ENCODE measurements at places on chromosomes 4 and X.

DNA sequence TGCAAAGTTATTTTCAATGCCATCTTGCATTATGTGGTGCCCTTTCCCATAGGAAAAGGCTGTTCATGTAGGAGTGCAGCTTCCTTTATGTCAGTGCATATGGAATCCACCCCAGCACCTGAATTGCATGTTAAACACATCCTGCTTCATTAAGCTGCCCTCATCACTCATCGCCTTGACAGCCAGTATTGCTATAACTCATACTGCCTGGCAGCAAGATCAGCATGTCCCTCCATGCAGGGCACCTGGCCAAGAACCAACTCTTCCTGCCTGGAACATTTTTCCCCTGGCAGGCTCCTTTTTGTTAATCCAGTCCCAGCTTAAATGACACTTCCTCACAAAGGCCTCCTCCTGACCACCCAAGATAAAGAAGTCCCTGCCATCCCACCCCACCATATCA, 23.5 kb upstream of the CA5B start:
- no peak for DNase-seq

DNA sequence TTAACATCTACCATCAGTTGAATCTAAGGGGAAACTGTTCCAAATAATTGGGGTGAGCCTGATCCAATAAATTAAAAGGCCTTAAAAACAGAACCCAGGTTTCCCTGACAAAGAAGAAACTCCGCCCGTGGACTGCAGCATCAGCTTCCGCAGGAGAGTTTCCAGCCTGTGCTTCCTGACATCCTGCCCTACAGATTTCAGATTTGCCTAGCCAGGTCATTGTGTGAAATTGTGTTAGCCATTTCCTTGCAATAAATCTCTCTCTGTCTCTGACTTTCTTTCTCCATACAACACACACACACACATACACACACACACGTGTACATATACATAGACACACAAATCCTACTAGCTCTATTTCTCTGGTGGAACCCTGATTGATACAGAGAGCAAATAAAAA, 48.3 kb upstream of the LCORL start:
- DNase-seq = no peak

- DNase-seq = no peak
These were observed 44.9 kb upstream of the SLC2A9 start for GRCh38 chr4:10066206-10066605.

GRCh38 chrX:131703646-131704045, 159.8 kb downstream of the OR13H1 start:
- DNase-seq = no peak

GRCh38 chr4:31114816-31115215, 394.6 kb downstream of the PCDH7 start:
- DNase-seq = no peak

DNA sequence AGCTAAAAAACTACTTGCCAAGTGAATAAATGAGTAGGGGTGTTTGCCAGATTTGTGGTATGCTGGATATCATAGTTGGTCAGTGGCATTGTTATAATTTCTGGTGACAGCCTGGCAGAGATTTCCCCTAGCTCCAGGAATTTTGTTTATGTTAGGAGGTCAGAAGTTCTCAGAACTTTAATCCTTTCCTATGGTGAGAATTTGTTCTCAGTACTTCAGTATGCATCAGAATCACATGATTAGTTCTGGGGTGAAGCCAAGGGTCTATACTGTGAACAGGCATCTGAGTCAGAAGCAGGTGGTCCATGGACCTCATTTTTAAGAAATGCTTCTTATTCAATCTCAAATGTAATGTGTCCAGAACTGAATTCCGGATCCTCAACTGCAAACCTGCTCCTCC, 10.5 kb downstream of the RASSF6 start:
- DNase-seq = peak; percentile 36

GRCh38 chr4:31601793-31602192, 881.6 kb downstream of the PCDH7 start:
- DNase-seq = no peak

DNA sequence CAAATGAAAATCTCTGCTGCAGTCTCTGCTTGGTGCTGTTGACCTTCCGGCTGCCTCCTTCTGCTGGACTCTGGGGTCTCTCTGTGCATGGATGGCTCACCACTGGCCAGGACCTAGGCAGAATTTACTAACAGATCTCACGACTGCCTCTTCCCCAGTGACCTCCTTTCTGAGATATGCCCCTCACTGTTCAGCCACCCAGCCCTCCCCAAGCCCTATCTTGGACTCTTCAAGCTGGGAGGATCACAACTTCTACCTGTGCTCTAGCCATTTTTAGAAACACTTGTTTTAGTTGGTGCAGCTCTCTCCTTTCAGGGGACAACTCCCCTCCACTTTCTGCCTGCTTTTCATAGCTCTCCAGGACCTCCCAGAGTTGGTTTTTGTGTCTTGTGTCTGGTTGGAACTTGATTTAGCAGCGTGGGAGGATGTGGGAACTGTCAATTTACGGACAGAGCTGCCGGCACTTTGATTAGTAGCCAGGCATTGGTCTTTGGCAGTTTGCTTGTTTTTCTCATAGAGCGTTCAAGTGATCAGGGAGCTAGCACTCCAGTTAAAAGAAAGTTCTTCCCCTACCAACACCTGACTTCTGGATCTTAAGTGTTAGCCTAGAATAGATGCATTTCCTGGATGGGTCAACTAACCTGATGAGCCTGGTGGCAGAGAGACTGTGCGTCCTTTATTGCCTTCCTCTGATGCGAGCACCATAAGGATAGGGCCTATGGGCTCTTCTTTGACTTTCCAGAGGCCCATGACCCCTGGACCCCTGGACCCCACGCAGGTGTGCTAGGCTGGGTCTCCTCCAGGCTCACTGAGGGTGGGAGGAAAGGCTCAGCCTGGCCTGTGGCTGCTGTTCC, 6.5 kb downstream of the RGS12 start:
- DNase-seq = no peak

DNA sequence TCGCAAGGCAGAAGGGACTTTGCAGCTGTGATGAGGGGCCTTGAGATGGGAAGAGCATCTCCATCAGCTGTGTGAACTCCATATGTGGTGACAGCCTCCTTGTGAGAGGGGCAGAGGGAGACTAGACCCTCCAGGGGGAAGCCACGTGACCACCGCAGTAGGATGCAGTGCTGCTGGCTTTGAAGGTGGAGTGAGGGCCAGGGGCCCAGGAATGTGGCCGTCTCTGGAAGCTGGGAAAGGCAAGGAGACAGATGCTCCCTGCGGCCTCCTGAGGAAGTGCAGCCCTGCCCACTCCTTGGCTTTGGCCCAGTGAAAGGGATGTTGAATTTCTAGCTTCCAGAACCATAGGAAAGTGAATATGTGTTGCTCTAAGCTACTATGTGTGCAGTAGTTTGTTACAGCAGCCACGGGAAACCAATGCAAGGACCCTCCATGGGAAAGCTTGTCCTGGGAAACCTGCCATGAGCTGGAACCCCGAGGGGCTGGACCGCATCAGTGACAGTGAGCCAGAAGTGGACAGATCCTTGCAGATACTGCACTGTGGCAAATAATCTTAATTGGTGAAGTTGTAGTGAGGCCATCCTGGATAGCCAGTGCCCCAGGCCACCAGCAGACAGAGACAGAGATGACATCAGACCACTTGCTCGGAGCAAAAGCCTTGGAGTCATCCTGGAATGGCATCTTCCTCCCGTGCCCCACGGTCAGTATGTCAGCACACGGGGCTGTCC, 35.4 kb upstream of the SORCS2 start:
- peak; percentile 86 for DNase-seq

GRCh38 chrX:46757052-46757451, 1.9 kb downstream of the SLC9A7 start:
- DNase-seq = no peak

GRCh38 chr4:30950737-30951136, 230.6 kb downstream of the PCDH7 start:
- DNase-seq = no peak

GRCh38 chr4:185287031-185287430, 77.6 kb downstream of the SNX25 start:
- DNase-seq = no peak

DNA sequence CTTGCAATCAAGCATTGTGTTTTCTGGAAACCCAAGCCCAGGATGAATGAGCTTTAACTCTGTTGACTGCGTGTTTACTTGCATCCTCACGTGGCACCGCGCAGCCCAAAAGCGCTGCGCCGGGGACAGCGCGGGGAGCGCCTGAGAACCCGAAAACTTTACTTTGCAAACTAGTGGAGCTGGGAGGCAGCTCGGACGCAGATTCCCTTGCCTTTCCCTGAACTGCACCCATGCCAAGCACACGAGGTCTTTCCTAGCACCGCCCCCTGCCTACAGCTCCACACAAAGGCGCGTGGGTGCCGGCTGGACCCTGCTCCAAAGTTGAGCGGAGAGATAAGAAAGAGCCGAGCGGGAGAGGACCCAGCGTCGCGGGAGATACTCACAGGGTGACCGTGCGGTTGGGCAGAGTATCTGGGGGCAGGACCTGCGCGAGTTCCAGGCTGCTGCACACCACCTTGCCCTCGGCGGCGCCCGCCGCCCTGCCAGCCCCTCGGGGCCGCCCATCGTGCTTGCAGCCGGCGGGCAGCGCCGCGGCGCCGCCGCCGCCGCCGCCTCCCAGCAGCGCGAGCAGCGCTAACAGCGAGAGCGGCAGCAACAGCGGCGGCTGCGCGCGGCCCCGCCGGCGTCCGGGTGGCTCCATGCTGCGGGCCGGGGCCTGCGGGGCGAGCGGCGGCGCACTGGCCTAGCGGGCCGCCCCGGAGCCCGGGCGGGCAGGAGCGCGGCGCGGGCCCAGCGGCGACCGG, 550 bp downstream of the ADGRA3 start:
- peak; percentile 92 for DNase-seq

DNA sequence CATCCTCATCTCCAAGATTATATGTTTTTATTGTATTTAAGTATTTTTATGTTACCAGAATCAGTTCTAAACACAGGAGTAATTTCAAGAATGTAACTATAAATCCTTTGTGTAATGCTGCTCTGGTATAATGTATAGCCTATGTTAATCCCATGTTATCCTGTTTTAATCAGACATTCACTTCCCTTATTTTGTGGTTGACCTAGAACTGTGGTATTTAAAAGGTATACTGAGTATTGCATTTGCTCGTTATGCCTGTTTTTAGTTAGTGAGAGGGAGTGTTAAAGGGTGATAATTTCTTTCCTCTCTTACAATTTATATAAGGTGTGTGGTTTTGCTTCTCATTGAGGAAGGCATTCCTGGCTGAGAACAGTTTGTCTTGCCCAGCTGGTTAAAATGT, 26.2 kb downstream of the MTM1 start:
- DNase-seq = no peak

- DNase-seq = no peak
These were observed 25.2 kb downstream of the PPP2R3B start for GRCh38 chrX:361231-362145.

DNA sequence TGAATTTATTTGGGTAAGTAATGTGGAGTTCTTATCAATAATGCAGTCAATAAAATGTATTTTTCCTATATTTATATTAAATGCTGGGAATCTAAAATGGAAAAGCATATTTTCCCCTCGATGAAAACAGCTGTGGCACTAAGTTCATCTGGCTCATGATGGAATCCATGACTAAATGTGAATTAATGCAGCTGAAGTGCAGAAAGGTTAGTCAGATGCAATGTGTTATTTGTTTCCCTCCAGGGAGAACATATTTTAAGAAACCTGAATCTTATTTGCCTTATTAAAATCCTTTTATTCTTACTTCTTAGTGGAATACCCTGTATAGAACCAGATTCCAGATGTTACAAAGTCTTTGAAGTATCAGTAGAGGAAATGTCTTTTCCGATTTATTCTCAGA, 247.9 kb downstream of the ARHGAP24 start:
- DNase-seq = no peak

GRCh38 chrX:134821901-134822300, 163.6 kb upstream of the PLAC1 start:
- no peak for DNase-seq

DNA sequence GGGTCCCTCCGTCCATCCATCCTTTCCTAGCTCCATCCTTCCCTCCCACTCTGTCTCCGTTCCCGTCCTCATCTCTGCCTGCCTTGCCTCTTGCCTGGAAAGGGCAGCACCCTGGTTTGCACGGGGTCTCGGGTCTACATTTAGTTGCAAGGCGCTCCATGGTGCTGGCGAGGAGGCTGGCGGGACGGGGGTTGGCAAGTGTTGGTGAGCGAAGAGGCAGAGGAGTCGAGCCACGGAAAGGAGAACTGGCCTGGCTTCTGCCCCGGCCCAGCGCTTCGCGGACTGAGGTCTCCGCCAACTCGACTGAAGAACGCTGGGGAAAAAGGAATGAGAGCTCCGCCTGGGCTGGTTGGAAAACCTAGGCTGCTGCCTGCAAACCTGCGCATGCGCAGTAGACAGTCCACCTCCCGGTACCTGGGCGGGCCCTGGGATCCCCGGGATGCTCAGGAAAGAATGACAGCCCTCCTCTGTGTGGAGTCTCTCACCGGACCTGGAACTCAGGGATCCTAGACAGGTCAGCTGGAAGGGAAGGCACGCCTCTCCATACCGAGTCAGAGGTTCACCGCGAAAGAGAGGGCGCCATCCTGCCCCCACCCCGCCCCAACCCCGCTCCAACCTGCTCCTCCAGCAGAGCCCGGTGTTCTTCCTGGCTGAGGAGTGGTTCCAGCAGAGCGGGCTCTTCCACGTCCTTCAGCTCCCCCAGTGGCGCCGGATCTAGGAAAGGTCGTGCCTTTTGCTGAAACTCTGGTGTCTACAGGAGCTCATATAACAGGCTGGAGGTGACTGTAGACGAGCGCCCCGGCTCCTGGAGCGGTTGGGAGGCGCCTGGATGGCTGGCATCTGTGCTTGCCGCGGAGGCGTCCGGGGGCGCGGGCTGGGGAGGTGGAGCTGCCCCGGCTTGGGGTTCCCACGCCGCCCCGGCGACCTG, 6.0 kb downstream of the FRG2 start:
- peak; percentile 72 for DNase-seq

DNA sequence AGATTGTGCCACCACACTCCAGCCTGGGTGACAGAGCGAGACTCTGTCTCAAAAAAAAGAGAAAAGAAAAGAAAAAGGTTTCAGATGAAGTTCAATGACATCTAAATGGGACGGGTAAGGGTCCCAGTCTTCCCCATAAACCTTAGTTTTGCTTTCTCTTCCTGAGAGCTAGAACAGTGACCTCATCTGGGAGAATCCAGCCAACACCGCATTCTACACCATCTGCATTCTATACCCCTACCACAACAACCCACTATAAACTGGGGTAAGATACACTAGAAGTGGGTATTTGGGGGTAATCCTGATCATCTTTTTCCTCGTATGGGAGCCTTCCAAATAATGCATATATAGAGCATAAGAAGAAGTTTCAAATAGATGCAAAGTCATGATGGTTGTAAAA, 18.2 kb downstream of the SLC25A43 start:
- no peak for DNase-seq

DNA sequence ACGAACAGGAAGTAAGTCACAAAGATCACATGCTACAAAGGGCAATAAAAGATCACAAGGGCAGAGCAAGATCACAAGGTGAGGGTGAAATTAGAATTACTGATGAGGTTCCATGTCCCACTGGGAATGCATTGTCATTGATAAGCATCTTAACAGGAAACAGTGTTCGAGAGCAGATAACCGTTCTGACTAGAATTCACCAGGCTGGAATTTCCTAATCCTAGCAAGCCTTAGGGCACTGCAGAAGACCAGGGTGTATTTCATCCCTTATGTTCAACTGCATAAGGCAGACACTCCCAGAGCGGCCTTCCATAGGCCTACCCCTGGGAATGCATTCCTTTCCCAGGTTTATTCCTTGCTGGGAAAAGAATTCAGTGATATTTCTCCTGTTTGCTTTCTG, 980.6 kb upstream of the LCORL start:
- no peak for DNase-seq

- DNase-seq = no peak
These were observed 49.3 kb upstream of the EOLA2 start for GRCh38 chrX:149987613-149988012.
